Stimulated activated CD8-positive, alpha-beta memory T cell treated with anti-CD3 and anti-CD28 coated beads, Interleukin-4, amount 100 ng/mL, for 4 hours (primary cell): ENCODE measurements at places on chromosomes 1 and 21.

- DNase-seq = no peak
Observed at GRCh38 chr1:158932171-158932570, 819 bp downstream of the PYHIN1 start.

GRCh38 chr21:25837533-25838265 is 102.9 kb downstream of the GABPA start:
- DNase-seq = no peak

GRCh38 chr1:34341896-34342295 is 165.2 kb downstream of the C1orf94 start:
- DNase-seq = no peak

GRCh38 chr1:53949023-53949990 is 3.2 kb downstream of the LRRC42 start:
- no peak for DNase-seq

- no peak for DNase-seq
Observed at GRCh38 chr1:213393860-213394259, 342.8 kb downstream of the RPS6KC1 start.

DNA sequence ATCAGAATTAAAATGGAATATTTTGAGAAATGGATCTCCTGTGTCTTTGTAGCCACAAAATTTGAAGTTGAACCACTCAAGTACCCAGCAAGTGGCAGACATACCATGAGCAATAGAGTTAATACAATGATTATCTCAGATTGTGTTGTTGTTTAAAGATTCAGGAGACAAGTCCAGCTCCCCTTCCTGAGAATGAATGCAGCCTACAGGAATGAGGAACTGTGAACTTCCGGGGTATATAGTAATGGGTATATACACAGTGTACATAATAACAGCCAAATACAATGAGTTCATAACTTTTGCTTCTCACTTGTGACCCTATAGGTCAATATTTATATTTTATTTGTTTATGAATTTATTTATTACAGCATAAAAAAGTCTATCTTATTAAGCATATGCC is 445.0 kb downstream of the SETD4 start:
- no peak for DNase-seq
